ENCODE measurements at places on chromosomes 2 and 18.

DNA sequence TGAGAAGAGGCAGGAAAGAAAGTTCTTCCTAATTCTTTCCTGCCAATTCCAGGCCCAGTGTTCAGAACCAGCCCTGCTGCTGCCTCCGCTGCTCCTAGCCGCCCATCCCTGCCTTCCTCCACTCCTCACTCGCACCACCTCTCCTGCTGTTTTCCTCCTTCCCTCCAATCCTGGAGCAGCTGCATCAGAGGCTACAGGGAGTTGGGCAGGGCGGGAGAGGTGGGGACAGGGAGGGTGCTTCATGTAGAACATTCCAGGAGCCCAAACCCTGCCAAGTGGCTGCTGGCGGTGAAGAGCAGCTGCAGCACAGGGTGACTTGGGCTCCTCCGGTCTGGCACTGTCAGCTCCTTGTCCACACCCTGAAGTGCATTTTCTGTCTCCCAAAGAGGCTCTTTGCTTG, 176.3 kb downstream of the TNS1 start:
- DNase-seq: no peak

DNA sequence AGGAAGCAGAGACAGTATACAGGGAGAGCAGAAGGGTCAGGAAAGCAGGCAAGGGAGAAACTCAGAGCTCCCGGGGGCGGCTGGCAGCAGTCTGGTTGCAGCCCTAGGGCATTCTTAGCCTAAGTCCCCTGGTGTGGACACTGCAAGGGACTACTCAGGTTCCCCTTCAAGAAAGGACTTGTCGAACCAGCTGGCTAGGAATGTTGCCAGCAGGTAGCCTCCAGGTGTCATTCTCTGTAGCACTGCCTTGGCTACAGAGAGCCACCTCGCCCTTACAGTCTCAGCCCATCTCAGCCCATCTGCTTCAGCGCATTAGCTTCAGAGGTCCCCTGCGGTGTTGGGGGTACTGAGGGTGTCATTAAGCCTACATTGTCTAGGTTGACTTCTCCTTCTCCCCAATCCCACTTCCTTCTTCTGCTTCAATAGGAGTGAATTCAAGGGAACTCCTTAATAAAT, 11.3 kb upstream of the TMSB10 start:
- no peak for DNase-seq

GRCh38 chr2:27737676-27738348, 33.7 kb upstream of the MRPL33 start:
- DNase-seq: no peak

- no peak for DNase-seq
Measured at GRCh38 chr2:155309483-155309882, 611.0 kb downstream of the KCNJ3 start.

DNA sequence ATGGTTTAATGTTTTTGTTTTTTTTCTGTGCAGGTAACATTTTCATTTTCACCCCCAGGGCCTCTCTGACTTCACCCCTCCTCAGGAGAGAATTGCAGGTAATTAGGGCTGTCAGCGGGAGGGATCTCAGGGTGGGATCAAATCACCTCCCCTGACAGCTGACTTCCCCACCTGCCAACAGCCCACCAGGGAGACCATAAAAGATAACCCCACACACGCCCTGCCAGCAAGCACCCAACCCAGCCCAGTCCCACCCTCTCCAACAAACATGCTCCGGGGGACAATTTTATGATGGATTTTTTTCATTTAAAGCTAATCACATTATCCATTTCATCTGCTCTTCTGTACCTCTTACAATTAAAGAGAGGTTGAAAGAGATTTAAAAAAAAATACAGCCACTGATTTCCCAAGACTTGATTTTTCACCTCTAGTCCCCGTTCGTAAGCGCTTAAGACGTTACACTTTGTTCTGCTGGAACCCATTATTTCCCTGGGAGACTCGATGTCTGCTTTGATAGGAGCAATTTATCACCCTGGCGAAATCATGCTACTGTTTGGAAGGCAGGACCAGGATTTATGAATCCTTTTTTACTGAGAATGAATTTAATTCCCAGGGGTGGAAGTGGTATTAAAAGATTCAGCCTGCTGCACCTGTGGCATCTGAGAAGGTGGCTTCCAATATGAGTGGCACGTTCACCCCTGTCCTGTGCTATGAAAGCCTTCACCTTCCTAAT, 232.9 kb upstream of the ID2 start:
- DNase-seq: no peak

DNA sequence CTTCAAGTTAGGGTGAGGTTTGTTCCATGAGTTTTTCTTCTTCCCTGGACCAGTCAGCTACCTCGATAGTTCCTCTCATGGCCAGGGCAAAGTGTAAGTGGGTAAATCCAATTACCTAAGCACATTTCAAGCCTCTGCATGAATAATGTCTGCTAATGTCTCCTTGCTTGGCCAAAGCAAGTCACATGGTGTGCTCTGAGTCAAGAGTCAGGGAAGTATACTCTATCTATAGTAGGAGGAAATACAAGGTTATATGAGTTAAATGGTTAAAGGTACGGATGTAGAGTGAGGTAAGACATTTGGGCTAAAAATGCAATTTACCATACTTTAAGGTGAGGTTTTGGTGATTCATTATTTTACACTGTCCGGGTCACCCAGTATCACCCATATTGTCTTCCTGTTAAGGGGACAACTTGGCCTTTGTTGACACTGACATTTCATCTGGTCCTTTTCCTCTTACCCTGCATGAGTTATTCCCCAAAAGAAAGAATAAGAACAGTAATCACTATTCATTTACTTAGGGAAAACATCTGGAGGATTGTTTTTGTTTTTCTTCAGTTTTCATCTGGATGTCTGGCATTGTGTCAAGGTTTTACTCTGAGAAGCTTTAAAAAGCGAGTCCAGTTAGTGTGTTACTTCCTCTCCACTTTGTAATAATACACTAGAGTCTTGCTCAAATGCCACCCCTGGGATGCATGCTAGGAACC, 405.5 kb downstream of the RND3 start:
- no peak for DNase-seq

- DNase-seq: no peak
Measured at GRCh38 chr2:190093793-190094192, 31.3 kb upstream of the MSTN start.

DNA sequence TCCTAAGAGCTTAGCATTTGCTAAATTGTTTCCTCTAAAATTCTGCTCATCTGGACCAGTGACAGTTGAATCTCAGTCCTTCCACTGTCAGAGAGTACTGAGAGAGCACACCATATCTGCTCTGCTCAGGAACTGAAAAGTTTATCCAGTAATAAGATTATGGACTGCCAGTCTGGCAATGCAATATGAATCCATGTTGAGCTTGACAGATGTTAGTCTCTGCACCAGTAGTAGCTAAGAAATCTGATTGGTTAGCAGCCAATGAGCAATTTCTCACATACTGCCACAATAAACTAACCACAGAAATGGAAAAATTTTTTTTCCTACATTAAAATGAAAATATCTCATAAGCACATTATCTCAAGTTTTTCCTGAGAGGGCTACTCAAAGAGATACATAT, 2.3 kb downstream of the PRKD3 start:
- DNase-seq: no peak

GRCh38 chr2:181363164-181363563, 94.0 kb upstream of the ITGA4 start:
- no peak for DNase-seq

- no peak for DNase-seq
Measured at GRCh38 chr18:37442477-37442876, 123.1 kb downstream of the CELF4 start.

DNA sequence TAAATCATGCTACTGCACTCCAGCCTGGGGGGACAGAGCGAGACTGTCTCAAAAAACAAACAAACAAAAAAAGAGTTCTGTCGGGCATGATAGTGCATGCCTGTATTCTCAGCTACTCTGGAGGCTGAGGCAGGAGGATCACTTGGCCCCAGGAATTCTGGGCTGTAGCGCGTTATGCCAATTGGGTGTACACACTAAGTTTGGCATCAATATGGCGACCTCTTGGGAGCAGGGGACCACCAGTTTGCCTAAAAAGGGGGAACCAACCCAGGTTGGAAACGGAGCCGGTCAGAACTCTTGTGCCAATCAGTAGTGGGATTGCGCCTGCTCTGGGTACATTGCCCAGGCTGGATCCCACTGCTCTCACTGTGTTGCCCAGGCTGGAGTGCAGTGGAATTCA, 49.7 kb downstream of the SDC1 start:
- DNase-seq: no peak

DNA sequence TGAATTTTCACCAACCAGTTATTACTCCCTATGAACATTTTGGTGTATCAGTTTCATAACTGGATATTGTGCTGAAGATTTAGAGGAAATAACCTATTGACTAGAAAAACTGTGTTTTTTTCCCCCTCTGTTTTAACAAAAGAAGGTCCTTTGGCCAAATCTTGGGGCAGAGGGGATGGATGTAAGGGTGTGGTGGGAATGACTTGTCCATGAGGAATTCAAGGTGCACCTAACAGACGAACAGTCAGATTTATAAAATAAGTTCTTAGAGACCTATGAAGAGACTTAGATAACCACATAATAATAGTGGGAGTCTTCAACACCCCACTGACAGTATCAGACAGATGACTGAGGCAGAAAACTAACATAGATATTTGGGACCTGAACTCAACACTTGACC, 119.3 kb upstream of the SESTD1 start:
- no peak for DNase-seq

DNA sequence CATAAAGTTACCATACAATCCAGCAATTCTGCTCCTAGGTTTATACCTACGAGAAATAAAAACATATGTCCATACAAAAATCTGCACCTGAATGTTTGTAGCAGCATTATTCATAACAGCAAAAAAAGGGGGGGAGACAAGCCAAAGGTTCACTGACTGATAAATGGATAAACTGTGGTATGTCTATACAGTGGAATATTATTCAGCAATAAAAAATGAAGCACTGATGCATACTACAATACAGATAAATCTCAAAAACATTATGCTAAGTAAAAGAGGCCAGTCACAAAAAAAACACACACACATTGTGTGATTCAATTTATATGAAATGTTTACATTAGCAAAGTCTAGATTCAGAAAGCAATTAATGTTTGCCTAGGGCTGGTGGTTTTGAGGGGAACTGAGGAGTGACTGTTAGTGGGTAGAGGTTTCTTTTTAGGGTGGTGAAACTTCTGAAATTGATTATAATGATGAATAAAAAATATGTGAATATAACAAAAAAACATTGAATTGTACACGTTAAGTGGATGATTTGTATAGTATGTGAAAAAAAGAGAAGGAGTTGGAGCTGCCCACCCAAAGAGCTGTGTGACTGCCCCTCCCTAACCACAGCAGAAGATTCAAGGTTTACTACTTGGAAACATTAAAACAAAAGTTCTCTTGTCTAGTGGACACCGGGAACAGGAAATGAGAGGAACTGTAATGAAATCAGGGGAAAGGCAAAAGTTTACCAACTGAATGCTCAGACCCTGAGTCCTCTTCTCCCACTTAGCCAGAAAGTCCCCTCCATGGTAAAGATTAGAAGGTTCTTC, 13.4 kb downstream of the COLEC12 start:
- DNase-seq: no peak

GRCh38 chr2:43086451-43087221, 139.8 kb downstream of the ZFP36L2 start:
- peak; percentile 94 for DNase-seq

- no peak for DNase-seq
Measured at GRCh38 chr2:47774567-47774966, 8.4 kb upstream of the MSH6 start.

DNA sequence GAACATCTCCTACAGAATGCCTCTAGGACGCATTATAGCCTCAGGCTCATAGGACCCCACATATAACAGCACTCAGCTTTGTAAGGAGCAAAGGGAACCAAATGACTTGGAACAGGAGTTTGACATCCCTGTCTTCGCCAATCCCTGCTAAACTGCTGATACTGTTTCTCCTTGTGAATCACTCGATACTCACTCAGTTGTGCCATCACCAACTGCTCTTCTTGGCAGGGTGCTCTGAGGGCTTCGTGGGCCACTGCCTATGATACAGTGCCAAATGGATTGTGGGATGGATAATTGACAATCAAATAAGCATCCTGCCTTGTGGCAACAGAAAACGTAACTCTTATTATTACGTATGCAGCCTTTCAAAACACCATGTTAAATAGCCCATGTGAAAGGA, 396.3 kb downstream of the RIT2 start:
- no peak for DNase-seq

- no peak for DNase-seq
Measured at GRCh38 chr2:9439536-9439935, 16.1 kb downstream of the CPSF3 start.

GRCh38 chr2:195092341-195092740, 564.7 kb upstream of the SLC39A10 start:
- DNase-seq: no peak

DNA sequence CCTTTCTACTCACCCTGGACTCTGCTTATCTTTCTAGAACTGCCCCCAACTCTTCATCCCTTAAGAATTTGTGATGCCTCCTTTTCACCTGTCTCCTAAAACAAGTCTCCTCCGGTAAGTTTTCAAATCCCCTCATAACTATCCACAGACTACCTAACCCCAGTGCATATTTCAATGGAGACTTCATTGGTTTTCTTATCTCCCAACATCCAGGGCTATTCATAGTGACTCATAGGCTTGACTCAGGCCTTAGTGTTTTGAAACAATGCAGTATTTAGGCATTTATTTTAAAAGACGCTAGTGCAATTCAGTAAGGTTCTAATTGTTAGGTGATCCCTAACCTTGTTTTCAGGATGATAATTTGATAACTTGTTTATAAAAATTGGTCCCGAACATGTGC, 399.2 kb downstream of the CPS1 start:
- DNase-seq: peak; percentile 1

DNA sequence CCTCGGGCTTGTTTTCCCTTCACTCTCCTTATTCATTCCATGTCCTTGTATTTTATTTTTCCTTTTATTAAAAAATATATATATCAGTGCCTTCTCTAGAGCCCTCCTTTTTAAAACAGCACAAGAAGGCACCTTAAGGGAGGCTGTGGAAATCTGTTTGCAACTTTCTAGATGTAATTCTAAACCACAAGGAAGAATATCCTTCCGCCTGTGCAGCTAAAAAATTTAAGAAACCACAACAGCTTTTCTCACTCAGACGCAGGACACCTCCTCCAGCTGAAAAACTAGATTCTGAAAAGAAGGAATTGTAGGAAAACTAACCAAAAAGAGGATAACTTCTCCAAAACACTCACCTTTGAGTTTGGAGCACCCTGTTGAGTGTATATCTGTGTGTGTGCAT, 142.2 kb downstream of the BCL11A start:
- no peak for DNase-seq

GRCh38 chr2:202023198-202023903, 10.3 kb upstream of the FZD7 start:
- no peak for DNase-seq

DNA sequence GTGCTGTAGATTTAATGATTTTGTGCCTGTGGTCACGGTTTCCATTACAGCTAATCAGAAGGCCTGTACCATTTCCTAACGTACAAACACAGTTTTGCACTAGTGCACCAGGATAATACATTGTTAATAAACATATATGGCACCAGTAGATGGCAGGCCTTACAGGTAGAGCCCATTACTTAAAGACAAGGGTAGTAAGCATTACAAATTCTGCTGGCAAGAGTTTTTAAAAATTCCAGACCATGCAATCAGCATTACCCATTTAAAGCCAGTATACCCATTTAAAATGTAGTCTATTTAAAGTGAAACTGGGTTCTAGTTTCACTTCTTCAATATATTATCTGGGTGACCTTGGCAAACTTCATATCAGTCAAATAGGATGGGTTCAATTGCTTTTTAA, 224.2 kb downstream of the NUP35 start:
- DNase-seq: no peak
